ENCODE measurements at places on chromosomes 16 and 17.
A peak's percentile ranks its signal among the peaks of the same experiment; 100 is the strongest.

- DNase-seq = no peak
Measured at GRCh38 chr16:17368446-17368845, 102.3 kb downstream of the XYLT1 start.

DNA sequence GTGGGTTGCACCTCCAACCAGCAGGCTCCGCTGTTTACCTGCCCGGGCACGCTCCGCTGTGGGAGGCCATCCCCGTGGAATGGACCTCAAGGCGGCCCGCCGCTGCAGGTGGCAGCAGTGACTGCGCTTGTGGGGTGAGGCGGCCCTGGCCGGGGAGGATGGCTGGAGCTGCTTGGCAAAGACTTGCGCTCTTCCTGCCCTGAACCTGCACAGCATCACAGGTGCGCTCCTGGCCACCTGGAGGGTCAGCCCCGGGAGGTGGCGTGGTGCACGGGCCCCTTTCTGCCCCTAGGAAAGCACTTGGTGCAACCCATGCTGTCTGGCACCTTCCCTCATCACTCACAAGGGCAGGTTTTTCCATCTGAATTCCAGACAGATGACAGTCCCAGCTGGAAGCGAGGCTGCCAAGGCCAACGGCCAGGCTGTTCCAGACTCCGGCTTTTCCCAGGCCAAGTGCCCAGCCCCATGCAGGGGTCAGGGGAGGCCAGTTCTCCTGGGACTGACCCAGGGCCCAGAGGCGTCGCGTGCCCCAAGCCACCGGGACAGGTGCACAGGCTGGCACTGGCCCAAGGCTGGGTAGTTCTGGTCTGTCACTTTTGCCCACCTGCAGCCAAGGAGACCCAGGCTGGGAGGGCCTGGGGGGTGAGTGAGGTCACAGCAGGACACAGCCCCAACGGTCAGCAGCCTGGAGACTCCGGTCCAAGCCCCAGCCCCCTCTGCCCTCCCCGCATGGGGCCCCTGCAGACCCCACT, 13.3 kb downstream of the UTS2R start:
- no peak for DNase-seq

DNA sequence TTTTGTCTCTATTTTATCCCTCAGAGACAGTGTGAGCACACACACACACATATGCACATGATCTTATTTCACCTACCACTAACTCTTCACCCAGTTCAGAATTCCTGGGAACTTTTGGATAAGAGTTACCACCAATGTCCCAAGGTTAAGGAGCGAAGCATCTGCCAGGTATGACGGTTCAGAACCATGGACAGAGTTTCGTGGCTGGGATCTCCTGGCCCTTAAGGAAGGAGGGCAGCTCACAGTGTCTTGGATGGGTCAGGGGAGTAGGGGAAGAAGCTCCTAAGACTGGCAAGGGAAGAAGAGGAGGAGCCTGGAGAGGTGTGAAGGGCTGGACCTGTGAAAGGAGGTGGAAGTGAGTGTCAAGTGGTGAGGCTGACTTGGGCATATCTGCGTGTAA, 23.0 kb upstream of the TMEM132E start:
- no peak for DNase-seq

DNA sequence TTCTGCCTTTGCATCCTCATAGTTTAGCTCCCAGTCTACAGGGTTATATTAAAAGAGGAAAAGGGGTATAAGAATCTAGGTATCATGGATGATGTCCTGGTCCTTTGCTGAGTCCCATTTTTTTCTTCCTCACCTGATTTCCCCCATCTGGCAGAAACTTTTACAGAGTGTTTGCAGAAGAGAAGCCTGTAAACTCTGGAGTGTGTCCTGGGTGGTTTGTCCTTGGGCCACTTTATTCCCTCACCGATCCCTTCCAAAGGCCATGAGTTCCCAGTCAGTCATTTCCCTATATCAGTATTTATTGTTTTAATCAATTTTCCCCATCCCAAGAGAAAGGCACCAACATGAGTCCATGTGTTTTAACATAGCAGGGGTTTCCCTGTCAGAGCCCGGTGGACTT, 638.2 kb downstream of the WWOX start:
- DNase-seq = no peak

GRCh38 chr17:48723423-48724250, 652 bp downstream of the PRAC2 start:
- peak; percentile 19 for DNase-seq

GRCh38 chr16:59988591-59988990, 1254.5 kb upstream of the GOT2 start:
- DNase-seq = no peak

DNA sequence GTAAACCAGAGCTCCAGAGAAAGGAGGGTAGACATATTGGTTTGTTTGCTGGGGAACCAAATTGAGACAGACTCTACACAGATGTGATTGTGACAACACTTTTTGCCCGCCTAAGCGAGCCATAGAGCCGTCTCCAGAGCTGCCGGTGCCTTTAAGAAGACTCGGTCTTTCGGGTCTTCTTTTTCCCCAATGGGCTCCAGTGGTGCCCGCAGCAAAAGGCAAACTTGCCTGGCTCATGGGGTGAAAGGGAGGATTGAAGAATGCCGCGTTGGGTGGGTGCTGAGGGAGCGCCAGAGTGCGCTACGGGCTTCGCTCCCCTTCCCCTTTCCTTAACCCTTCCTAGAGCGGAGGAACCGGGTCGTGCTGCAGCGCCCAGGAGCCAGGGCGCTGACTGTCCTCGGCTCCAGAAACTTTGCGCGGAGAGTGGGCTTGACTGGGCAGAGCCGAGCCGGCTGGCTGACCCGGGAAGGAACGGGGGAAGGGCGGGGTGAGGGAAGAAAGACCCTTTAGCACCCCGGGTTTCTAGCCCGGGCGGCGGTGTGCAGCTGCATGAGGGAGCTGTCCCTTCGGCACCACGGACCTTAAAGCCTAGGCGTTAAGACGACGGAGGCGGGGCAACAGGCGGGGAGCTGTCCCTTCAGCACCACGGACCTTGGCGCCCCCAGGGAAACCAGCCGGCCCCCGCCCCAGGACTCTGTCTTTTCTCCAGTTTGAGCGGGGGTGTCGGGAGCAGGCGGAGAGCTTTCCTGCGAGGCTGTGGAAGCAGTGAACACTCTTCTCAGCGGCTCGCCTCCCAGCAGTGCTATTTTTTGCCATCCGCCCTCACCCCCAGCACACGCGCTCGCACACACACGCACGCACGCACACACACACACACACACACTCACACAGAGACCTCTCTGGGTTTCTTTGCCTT, at the start of gene CACNG3:
TSS of gene CACNG3 (plus strand) at position 880 of the 916 bp plus-strand sequence. CDS start 420 bp downstream, outside the sequence.
- no peak for DNase-seq

DNA sequence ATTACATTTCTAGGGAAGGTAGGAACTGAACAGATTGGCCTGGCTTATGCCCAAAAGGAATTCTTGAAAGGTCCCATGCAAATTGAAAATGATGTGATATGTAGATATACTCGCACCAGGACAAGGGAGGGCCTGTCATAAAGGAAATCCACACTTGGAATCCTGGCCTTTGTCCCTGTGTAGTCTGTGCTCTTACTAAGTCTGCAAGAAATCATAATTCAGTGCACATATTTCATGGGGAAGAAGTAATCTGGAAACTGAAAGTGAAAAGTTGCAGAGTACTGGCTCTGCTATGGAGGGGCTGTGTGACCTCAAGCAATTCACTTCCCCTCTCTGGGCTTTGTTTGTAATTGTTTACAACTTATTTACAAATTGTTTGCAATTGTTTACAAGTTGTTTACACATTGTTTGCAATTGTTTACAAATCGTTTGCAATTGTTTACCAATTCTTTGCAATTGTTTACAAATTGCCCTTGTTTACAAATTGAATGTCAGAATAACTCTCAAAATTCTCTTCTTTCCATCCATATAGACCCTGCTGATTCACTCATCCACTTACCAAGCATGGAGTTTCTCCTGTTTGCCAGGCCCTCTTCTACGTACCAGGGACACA, 12.9 kb downstream of the SCNN1G start:
- DNase-seq = no peak

DNA sequence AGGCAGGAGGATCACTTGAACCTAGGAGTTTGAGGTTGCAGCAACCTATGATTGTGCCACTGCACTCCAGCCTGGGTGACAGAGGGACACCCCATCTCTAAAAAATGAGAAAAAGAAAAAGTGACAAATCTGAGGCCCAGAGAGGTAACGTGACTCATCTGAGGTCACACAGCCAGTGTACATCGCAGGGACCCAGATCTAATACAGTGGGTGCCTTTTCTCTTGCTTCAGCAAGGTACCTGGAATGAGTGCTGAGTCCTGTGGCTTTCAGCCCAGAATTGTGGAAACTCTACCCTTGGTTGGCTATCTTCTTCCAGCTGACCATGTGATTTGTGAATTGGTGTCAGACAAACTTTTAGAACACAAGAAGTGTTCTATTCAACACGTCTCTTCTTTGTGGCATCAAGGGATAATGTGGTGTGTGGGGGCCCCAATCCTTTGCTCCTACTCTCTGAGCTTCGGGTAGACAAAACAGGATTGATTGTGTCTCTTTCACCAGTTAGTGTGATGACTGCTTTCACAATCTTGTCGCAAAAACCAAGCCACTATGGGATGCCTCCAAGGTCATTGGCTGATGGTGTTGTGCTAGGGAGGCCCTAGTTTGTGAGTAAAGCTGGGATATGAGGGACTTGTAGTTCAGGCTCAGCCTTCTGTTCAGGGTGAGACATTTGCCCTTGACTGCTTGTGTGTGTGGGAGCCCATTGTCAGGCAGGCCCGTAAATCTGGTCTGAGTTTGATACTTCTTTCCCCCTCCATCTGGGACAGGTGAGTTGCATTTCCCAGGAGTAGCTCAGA, 71.0 kb downstream of the MSI2 start:
- no peak for DNase-seq

DNA sequence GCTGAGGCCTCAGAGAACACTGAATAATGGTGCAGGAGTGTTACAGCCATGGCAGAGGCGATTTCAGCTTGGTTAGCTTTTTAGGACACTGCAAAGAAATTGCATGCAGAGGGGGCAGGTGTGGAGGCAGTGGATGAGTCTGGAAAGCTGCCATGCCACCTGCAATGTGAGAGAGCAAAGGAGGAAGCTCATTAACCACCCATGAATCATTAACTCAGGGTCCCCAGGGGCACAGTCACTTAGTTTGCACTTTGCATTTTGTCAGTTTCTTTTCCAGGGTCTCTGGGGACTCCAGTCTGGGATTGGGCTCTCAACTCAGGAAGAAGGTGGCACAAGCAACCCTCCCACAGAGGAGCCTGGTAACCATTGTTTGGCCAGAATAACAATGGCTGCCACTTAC, 132.9 kb downstream of the USP31 start:
- DNase-seq = no peak

DNA sequence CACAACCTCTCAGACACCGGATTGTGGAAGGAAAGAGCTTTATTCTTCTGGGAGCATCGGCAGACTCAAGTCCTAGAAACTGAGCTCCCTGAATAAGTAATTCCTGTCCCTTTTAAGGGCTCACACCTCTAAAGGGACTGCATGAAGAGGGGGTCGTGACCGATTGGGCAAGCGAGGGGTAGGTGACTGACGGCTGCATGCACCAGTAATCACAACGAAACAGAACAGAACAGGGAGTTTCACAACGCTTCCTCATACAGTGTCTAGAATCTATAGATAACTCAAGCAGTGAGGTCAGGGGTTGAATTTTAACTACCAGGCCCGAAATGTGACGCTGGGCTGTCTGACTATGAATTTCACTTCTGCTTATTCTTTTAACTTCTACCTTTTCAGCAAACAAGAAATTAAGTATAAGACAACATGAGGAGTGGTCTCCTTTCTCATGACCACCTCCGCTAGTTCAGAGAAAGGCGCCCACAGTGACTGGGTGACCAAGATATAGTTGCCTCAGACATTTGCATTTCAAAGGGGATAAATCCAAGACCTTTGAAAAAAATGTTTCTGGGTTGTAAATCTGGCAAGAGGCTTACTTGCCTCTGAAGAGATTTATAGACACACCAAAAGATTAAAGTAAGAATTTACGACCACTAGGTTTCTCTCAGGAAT, 88.4 kb upstream of the ATF7IP2 start:
- DNase-seq = no peak

Measured in GOT3 (cell line).